ENCODE measurements at places on chromosomes 6 and 20.

GRCh38 chr6:152698692-152699091, 995 bp downstream of the MYCT1 start:
- DNase-seq, result no peak

DNA sequence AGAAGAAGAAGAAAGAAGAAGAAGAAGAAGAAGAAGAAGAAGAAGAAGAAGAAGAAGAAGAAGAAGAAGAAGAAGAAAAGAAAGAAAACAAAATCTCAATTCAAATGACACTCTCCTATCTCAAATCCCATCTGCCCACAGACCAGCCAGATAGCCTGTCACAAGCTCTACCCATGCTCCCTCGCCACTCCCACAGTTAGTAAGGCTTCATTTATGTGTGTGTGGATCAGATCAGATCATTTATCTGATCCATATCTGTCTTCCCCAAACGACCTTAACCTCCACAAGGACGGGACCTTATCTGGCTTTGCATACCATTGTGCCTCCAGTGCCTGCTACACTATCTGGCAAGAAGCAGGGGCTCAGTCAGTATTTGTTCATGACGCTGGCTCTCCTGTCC, 81.9 kb upstream of the RREB1 start:
- DNase-seq, result no peak

GRCh38 chr6:36907781-36908180, 22.0 kb downstream of the C6orf89 start:
- DNase-seq, result no peak

DNA sequence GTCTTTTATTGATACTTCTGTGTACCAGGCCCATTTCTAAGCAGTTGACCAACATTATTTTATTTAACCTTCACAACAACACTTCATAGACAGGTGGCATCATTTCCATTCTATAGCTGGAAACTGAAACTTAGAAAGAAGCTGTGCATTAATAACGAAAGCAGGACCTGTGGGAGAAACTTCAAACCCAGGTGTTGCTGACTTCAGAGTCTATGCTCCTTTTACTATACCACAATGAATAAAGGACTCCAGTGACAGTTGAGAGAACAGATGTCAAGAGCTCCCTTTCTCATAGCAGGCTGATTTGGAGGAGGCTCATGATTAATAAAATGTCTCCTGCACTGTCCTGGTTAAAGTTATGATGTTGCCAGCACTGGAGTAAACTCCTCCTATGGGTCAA, 56.6 kb upstream of the POU3F2 start:
- DNase-seq, result no peak

GRCh38 chr6:56550301-56550700, 92.4 kb downstream of the DST start:
- DNase-seq, result no peak

- no peak for DNase-seq
Observed at GRCh38 chr6:104795363-104795762, 64.4 kb downstream of the HACE1 start.

DNA sequence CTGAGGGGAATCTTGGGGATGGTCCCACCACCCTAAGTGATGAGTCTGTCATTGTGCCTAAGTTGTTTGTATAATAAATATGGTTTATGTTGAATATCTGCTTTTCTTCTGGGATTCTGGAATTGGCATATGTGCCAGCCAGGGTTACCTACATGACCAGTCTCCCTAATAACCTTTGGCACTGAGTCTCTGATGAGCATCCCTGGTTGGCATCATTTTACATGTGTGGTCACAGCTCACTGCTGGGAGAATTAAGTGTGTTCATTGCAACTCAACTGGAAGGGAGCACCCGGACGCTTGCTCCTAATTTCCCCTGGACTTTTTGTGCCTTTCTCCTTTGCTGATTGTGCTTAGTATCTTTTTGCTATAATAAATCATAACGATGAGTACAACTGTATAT, 8.1 kb downstream of the SMAP1 start:
- no peak for DNase-seq

- no peak for DNase-seq
Observed at GRCh38 chr6:109165392-109165974, 70.2 kb downstream of the CEP57L1 start.

DNA sequence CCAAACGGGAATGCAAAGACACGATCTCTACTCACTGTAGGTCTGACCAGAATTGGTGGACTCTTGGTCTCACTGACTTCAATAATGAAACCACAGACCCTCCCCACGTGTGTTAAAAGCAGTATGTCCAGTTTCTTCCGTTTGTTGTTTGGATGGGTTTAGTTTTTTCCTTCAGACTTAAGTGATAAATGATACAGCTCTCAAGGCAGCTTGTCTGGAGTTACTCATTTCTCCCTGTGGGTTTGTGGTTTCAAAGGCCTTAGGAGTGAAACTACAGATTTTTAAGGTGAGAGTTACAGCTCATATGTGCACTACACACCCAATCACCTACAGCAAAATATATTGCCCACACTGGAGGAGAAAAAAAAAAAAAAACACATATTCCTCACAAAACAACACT, 86.7 kb upstream of the STMND1 start:
- DNase-seq, result peak; percentile 75
